ENCODE measurements at places on chromosomes 5 and 9. TPM values are rescaled to one million over a fixed set of nuclear protein-coding genes. Genes with fewer than 3 reads are reported as not detected.

PCDHGB6 gene
- 0.07 TPM for total RNA-seq

ARL10 gene
- total RNA-seq, result 1.4 TPM

SH3PXD2B gene
- 13.7 TPM for total RNA-seq

ANKRD20A1 gene
- 1.5 TPM for total RNA-seq

SHISAL2B gene
- not detected for total RNA-seq

GGTA1 gene
- not detected for total RNA-seq

PLPPR1 gene
- total RNA-seq, result not detected

SLC6A19 gene
- 0.08 TPM for total RNA-seq

FBLL1 gene
- total RNA-seq, result 0.19 TPM

ERGIC1 gene
- 318 TPM for total RNA-seq

PCDHB9 gene
- not detected for total RNA-seq

ODF2 gene
- 24.3 TPM for total RNA-seq

CBY3 gene
- total RNA-seq, result not detected

FIBCD1 gene
- total RNA-seq, result 17.2 TPM

OBP2B gene
- not detected for total RNA-seq

LOX gene
- 2.5 TPM for total RNA-seq

SEMA5A gene
- not detected for total RNA-seq

OGN gene
- not detected for total RNA-seq

PCDHGC5 gene
- total RNA-seq, result 0.06 TPM

SYNPO gene
- total RNA-seq, result 29.9 TPM

SPINK7 gene
- not detected for total RNA-seq

SLC23A1 gene
- 1.9 TPM for total RNA-seq

PCDHGC4 gene
- total RNA-seq, result not detected

SPOCK1 gene
- 17.0 TPM for total RNA-seq

STPG3 gene
- not detected for total RNA-seq

Measured in A549 treated with GW870086 at 1 μM for 4 hours (cell line).